Renal pelvis (tissue), 12 donors: ENCODE measurements at places on chromosomes 2 and 18. TPM values are rescaled to one million over a fixed set of nuclear protein-coding genes. Genes with fewer than 3 reads are reported as not detected.

DNA sequence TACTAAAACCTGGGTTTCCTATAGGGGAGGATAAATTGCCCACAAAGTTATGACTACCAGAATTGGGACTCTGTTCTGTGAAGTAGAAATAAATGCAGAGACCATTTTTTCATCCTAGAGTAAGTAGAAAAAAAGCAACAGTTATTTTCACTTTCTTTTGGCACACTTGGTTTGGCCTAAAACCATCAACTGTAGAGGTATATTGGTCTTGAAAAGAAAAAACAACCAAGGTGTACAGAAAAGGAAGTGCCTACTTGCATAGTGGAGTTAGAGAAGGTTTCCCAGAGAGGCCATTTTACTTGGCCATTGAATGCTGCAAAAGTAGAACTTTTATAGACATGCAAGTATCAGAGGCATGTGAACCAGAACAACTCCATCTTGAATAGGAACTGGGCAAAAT lies 89.4 kb upstream of the TACR1 start:
- DNase-seq, result no peak

GRCh38 chr2:535222-535621 lies 142.0 kb downstream of the TMEM18 start:
- no peak for DNase-seq

GRCh38 chr2:195810340-195811098 lies 153.5 kb downstream of the SLC39A10 start:
- no peak for DNase-seq

- DNase-seq, result no peak
Observed at GRCh38 chr2:184091456-184091855, 506.9 kb upstream of the ZNF804A start.

GRCh38 chr2:44109166-44109565 lies 59.5 kb upstream of the PPM1B start:
- no peak for DNase-seq

GRCh38 chr18:830315-830901 lies 18.4 kb upstream of the YES1 start:
- peak; percentile 30 for DNase-seq

DNA sequence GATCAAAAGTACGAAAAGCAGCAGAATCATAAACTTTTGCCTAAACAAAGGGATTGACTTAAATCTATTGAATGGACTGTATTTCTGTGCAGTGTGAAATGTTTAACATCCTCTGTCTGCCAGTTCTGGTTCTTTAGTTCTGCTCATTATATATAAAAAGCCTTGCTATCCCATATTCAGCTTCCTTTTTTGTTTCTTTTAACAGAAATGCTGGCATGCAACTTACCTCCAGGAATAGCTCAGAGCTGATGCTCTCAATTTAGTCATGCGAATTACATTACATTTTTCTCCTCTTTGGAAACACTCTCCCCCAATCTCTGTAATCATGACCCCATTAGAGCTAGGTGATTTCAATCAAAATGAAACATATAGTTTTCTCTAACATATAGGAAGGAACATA lies 73.6 kb downstream of the SPHKAP start:
- no peak for DNase-seq

DNA sequence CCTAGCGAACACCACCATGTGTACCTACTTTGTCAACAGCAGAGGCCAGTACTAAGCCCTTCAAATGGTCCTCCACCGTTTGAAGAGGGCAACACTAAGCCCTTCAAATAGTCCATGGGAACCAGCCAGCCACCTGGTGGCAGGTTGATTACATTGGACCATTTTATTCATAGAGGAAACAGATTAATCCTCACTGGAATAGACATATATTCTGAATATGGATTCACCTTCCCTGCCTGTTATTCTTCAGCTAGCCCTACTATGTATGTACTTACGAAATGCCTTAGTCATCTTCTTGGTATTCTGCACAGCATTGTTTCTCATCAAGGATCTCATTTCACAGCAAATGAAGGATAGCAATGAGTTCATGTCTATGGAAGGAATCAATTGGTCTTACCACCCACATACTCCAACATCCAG lies 10.0 kb upstream of the ZNF396 start:
- DNase-seq, result no peak

GRCh38 chr2:141015341-141016047 lies 1115.3 kb downstream of the LRP1B start:
- no peak for DNase-seq

DNA sequence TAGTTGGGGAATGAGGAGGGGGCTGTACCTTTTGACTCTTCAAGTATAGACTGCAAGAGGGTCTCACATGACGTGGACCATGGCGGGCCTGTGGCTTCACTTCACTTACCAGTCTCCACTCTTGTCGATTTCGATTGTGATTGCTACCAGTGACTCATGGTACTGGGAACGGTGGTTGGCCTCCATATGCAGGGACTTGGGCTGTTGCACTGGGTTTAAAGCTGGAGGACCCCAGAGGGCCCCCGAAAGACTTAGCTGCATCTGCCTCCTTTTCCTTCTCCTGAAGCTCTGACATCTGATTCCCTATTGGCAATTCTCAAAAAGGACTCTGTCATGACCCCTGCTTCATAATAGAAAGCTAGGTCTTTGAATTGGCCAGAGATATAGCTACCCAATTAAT lies 43.4 kb downstream of the HK2 start:
- DNase-seq, result no peak

DNA sequence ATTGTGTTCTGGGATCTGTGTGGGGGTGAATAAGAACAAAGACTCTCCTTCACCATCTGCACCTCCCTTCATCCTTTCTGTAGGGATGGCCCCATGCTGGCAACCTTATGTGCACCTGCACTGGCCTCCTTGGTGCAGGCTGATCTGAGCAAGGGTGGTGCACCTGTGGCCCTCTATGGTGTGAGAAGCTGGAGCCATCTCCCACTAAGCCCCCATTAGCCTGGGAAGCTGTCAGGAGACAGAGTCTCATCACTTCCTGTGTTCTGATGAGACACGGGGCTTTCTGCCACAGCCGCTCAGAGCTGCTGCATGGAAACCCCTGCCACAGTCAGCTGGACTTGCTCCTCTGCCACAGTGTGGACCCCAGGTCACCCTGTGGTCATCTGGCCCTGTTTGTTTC lies 565.3 kb upstream of the SALL3 start:
- DNase-seq, result no peak

GRCh38 chr2:104158191-104158590 lies 695.7 kb upstream of the POU3F3 start:
- DNase-seq, result no peak

- DNase-seq, result no peak
Observed at GRCh38 chr2:229300790-229301189, 29.7 kb upstream of the PID1 start.

GRCh38 chr2:23375448-23375847 lies 9.5 kb upstream of the KLHL29 start:
- no peak for DNase-seq

GRCh38 chr18:78565240-78565639 lies 414.4 kb upstream of the SALL3 start:
- no peak for DNase-seq

GRCh38 chr18:5237083-5237722 lies 40.1 kb upstream of the AKAIN1 start:
- no peak for DNase-seq

- no peak for DNase-seq
Observed at GRCh38 chr2:20580690-20581437, 70.0 kb downstream of the HS1BP3 start.

- DNase-seq, result no peak
Observed at GRCh38 chr2:12429779-12430406, 286.8 kb upstream of the TRIB2 start.

GRCh38 chr2:69221512-69221911 lies 165.5 kb downstream of the GFPT1 start:
- DNase-seq, result no peak

GRCh38 chr18:61714421-61714820 lies 178.4 kb downstream of the RNF152 start:
- DNase-seq, result no peak

GRCh38 chr2:169237286-169237685 lies 125.0 kb downstream of the LRP2 start:
- no peak for DNase-seq

DNA sequence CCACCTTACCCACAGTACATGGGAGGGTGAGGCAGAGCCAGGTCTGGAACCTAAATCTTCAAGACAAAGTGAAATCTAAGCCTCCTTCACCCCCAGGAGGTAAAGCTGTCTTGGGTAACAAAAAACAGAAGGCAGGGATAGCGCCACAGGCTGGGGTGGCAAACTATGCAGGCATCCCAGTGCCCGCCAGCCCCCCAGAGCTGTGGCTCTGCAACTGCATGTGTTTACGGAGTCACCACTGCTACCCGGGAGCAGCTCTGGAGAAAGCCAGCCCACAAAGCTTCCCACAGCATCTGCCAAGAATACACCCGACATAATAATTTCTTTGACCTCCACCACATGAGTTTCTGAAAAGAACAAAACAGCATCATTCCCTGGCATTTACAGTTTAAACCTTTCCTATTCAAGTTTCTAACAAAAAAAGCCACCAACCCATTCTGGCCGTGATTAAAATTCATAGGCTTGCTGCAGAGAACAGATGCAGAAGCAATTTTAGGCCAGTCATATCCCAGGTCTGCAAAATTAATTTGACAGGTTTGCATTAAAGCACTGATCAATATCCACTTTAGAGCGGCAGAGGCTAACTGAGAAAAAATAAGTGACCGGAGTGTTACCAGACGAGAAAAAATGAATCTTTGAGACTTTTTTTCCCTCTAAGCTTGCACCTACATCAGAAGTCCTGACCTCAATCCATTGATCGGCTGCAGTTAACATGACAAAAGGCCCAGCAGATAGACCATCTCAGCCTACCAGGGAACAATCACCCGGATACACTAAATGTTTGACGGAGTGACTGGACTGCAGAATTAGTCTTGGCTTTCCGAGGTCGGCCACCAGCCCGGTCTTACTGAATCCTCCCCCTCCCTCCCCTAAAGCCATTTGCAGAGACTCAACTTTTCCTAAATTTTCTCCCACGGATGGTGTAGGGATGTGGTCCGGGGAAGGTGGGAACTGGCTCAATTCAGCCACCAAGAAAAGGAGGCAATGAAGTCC lies 309.6 kb upstream of the SKOR2 start:
- DNase-seq, result no peak

- DNase-seq, result no peak
Observed at GRCh38 chr2:140808820-140809219, 1322.0 kb downstream of the LRP1B start.

- DNase-seq, result no peak
Observed at GRCh38 chr2:207341804-207342203, 176.1 kb upstream of the KLF7 start.

DNA sequence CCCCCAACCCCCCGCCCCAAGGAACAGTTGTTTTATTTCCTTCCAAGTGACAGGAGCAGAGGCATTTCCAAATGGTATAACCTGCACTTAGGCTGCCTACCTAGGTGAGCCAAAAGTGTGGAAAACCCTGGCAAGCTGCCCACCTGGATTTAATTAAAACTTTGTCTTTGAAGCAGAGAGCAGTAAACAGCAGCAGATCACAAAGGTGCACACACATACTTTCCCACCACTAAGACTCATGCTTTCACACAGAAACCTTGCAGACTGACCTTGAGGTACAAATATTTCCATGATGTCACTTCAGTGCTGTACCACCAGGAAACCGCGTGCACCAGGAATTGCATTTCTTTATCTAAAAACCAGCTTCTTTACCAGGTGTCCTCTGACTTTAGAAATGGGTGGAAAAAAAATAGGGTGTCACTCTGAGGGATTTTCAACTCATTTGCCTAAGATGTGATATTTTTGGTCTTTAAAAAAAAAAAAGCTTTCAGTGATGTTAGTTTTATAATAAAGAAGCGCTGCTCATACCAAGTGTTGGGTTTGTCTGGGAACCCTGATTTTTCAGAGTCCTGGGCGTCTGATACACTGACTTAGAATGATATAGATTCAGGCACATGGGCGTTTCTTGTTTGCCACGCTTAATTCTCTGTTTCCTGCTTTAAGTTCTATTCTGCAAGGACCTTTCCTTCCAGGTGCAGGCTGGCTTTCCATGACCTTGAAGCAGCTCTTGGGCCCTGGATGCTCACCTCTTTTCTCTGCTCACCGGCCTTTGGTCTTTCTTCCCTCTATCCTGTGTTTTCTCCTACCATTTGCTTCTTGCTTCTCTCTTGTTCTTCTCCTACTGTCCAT lies 70.7 kb upstream of the BCL2L11 start:
- peak; percentile 66 for DNase-seq

GRCh38 chr2:10526281-10527000 lies 78.3 kb upstream of the ODC1 start:
- DNase-seq, result no peak

DNA sequence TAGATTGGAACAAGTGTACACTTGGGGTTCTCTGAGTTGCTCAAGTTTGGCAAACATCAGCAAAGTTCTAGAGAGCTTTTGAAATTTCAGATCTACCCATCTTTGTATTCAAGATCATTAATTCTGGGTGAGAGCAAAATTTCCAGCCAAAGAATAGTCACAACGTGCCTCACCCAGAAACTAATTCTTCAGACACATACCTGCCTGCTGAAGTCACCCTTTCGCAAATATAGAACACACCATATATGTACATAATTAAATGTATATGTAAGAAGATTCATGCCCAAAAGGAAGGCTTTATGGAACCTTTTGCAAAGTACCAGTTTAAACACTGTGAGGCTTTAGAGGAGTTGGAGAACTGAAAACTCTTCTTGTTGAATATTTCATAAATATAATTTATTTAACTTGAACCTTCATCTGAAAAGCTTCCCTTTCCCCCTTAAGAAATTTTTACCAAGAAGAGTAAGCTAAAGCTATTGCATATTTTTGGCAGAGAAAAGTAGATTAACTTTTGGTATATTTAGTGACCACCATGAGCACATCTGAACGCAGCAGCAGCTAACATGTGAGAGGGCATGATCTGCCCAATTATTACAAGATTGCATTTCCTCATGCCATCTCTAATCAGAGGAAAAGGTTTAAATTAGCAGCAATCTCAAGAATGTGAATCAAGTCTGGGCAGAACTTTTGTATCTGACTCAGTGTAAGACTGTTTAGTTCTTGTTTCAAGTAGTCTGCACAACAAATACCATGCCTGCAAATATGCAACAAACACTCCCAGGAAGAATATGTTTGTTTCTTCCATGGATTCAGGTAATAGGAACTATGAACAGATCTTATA lies 8.2 kb downstream of the RND3 start:
- DNase-seq, result no peak

GRCh38 chr2:25497918-25498407 lies 156.2 kb upstream of the DNMT3A start:
- no peak for DNase-seq

- no peak for DNase-seq
Observed at GRCh38 chr2:199762963-199763362, 88.0 kb downstream of the FTCDNL1 start.

Gene PLCL1
- 13.9 TPM for polyA plus RNA-seq

Gene GALNT5
- 0.41 TPM for polyA plus RNA-seq

Gene TMEM247
- not detected for polyA plus RNA-seq

Gene HTR2B
- polyA plus RNA-seq, result 10.3 TPM

Gene ANKRD30B
- polyA plus RNA-seq, result 0.14 TPM

Gene LCT
- not detected for polyA plus RNA-seq

Gene GTF2A1L
- polyA plus RNA-seq, result 0.95 TPM

Gene CTAGE1
- 0.03 TPM for polyA plus RNA-seq

Gene OBSL1
- polyA plus RNA-seq, result 150 TPM

Gene HOXD11
- 56.2 TPM for polyA plus RNA-seq

Gene TNFAIP6
- polyA plus RNA-seq, result 2.1 TPM

Gene RESP18
- polyA plus RNA-seq, result not detected

Gene SCN3A
- 0.48 TPM for polyA plus RNA-seq
